Fibroblast of skin of back (primary cell): ENCODE measurements at places on chromosomes 7 and 10.
A peak's percentile ranks its signal among the peaks of the same experiment; 100 is the strongest.

- DNase-seq = no peak
Measured at GRCh38 chr10:74624501-74624900, 201.9 kb upstream of the KAT6B start.

- DNase-seq = peak; percentile 71
Measured at GRCh38 chr7:103031781-103032180, 42.8 kb downstream of the FBXL13 start.

DNA sequence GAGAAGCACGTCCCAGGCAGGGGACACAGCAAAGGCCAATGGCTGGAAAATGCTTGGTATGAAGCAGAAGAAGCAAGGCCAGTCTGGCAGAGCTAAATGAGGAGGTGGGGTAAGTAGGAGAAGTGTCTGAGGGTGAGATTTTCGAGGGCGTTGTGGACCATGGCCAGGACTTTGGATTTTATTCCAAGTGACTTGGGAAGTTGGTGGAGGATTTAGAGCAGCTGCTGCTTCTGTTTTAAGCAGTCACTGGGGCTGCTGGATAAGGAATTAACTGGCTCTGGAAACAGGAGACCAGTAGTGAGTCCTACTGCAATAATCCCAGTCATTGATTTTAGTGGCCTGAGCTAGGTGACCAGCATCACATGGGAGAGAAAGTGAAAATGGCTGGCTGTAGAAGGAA lies 67.6 kb upstream of the GSDME start:
- no peak for DNase-seq

GRCh38 chr10:128926711-128927110 lies 540.3 kb upstream of the MGMT start:
- DNase-seq = no peak

DNA sequence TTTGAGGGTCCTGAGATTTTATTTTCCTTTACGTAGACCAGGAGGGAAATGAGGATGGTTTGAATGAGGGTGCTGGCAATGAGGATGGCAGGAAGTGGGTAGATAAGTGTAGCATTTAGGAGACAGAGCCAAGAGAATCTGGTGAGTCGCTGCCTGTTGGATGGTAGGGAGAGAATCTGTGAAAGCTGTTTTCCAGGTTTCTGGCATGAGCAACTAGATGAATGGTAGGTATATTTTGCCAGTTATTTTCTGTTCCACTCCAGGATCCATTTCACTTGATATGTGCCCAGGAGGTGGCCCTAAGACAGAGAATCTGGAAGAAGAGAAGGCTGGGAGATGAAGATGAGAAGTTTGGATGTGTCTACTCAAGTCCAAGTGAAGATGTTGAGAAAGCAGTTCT lies 63.3 kb upstream of the VIPR2 start:
- no peak for DNase-seq

DNA sequence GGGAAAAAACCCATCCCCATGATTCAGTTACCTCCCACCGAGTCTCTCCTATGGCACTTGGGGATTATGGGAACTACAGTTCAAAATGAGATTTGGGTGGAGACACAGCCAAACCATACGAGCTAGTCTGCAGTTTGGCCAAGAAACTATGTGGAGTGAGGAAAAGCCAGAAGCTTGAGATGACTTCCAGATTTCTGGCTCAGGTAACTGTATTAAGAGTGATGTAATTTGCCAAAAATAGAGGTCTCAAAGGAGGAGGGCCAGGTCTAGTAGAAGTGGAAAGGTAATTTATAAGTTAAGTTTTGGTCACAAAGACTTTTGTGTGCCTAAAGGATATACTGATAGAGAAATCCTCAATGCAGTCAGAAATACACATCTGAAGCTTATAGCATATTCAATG lies 279.7 kb upstream of the MGMT start:
- no peak for DNase-seq

- no peak for DNase-seq
Measured at GRCh38 chr7:122056977-122057376, 87.1 kb downstream of the AASS start.

DNA sequence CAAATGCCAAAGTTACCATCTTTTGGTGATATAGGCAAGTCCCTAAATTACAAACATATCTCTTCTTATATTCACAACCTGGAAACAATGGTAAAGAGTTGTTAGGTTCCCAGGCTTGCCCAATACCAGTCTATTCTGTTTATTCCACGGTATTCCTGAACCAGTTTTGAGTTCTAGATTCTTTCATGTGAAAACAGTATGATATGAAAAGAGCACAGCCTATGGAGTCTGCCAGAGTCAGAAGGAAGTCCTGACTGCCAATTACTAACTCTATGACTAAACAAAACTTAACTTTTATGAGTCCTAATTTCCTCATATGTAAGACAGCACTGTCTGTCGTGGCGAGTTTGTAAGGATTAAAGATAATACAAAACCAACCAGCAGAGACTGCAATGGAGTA lies 5.6 kb downstream of the ABI1 start:
- DNase-seq = no peak

DNA sequence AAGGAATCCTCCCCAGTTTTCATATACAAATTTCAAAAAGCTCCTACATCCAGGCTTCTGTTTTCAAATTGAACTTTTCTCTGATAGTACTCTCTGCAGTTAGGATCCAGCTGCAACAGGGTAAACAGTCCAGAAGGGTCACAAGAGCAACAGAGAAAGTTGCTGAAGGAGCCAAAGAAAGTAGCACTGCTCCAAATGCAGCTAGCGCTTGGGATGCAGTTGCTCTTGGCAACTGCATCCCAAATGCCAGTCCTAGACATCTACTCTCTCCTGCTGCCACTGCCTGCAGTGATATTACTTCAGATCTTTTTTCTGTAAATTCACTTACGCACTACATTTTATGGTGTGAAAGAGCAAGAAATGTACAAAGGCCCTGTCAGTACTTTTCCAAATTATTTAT lies 14.6 kb downstream of the GPR37 start:
- no peak for DNase-seq

DNA sequence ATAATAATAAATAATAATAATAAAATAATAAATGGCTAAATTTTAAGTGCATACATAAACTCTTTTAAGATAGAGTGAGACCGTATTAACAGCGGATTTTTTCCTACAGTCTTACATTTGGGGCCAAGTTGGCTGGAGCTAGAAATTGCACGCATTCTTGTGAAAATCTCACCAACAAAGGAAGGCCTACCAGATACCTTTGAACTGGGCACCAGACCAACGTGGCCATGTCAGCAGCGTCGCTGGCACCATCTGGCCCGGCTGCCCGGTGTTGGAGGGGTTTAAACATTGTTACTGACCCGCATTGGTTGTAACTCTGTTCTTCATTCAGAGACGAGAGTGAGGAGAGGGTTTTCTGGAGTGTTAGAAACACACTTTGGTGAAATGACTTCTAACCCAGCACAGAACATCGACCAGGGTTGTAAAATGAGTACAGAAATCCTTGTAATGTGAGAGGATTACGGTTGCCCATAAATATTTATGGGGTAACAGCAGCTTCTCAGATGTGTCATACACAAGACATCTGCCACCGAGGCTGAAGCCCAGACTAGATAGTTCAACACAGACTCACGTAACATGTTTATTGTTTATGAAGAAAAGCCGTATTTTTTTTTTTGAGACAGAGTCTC lies 34.6 kb upstream of the UNCX start:
- DNase-seq = peak; percentile 57

DNA sequence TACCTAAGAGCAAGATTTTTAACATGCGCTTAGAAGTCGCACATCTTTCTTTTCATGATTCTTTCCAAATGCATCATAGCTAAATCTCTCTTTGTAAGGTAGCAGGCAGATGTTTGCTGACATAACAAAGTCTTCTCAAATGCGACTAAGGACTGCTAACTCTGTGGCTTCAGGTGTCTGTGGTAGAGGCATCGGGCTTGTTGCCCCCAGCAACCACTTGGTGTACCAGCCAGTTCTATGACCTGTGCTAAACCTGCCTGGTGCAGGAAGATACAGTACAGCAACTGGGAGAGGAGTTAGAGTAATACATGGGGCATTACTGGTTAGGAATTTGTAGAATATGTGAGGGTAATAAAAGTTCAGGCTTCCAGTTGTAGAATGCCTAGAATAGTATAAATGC lies 654.1 kb downstream of the NRG3 start:
- no peak for DNase-seq

- peak; percentile 65 for DNase-seq
Measured at GRCh38 chr10:124200011-124200410, 106.6 kb upstream of the CHST15 start.

- no peak for DNase-seq
Measured at GRCh38 chr10:26043469-26043868, 109.4 kb downstream of the MYO3A start.

GRCh38 chr7:84263106-84263505 lies 68.5 kb upstream of the SEMA3A start:
- DNase-seq = no peak

DNA sequence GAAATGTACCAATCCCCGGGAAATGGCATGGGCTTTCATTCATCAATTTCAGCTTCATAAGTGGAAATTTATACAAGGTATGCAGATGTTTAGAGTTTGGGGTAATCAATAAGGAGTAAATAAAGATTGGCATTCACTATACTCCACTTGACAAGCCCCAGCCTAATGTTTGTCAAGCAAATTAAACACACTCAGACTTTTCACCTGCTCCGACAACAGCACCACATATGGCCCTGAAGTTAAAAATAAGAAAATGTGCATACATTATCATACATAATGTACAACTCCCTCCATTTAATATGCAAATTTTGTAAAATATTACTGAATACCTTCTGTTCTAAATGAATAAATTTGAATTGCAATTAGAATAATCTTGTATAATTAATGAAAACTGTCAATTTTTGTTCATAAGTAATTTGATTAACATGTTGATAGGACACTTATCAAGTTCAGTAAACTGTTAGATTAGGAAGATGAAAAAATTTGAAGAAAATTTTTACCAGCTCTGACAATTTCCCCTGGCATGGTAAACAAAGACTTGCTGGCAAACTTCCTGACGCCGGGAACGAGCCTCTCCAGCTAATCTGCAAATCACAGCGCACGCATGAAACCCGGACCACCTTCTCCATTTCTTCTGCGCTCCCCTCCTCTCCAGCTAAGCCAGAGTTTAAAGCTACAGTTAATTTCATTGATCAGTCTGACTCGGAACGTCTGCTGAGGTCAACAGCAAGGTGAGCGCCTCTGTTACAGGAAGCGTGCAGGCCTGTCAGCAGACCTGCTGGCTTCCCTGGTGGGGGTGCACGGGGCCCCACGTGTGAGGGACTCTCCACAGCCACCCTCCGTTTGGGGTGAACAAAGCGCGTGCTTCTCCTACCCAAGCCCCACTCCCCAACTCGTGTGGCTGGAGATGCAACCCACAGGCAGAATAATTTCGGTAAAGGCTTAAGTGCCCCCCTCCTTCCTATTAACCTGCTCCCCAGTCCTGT lies 70.7 kb downstream of the EBF3 start:
- DNase-seq = no peak

GRCh38 chr10:95377950-95378349 lies 87.1 kb upstream of the PDLIM1 start:
- peak; percentile 12 for DNase-seq

DNA sequence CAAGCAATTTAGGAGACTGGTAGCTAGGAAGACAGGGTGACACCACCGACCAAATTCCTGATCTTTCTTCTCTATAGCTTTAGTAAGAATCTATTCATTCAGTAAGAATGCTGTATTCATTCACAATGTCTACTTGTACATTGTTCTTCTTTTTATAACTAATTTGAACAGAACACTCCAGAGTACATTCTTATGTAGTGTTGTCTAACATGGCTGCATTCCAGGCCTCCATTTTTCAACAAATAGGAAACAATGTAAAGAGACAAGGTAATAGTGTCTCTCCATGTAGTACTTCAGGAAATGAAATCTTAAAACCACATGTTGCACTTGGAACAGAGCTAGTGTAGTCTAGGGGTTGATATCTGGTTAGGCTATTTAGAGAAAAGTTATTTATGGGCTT lies 1.8 kb downstream of the VCL start:
- DNase-seq = peak; percentile 63

DNA sequence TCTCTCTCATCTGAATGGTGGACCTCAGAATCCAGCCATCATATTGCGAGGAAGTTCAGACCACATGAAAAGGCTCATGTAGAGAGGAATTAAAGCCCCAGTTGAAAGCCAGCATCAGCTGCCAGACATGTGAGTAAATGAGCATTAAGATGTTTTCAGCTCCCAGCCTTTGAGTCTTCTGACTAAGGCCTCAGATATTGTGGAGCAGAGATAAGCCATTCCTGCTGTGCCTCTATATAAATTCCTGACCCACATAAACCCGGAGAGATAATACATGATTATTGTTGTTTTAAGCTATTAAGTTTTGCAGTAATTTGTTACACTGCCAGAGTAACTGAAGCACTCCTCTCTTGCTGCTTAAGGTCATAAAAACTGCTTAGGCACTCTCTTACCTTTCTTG lies 14.6 kb downstream of the FAM149B1 start:
- peak; percentile 60 for DNase-seq

DNA sequence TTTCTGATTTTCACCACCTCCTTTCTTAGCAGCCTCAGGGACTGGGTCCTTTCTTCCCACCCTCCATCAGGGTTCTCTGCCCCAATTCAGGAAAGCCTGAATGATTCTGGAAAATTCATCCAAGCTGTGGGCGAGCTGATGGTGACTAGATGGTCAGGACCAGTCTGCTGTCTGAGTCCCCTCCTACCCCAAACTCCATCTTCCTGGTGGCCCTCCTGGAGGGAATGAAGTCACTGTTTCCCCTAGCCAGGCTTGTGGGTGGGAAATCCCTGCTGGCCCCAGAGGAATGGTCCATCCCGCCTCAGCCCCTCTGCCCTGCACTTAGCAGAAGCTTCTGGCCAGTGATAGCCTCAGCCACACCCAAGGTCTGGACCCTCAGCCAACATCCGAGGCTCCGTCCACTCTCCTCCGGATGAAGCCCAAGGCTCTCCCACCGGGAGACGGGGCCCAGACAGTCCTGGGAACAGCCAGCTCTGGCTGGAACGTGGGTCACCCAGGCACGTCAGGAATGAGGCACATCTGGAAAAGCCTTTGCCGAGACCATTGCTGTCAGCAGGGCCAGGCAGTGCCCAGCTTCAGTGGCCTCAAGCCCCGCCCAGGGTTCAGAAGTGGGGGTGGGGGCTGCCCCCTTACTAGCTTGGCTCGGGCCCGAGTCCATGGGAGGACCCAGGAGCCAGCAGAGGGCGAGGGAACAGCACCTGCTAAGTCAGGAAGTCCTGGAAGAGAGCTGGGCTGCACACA lies 4.0 kb upstream of the AQP1 start:
- DNase-seq = no peak

DNA sequence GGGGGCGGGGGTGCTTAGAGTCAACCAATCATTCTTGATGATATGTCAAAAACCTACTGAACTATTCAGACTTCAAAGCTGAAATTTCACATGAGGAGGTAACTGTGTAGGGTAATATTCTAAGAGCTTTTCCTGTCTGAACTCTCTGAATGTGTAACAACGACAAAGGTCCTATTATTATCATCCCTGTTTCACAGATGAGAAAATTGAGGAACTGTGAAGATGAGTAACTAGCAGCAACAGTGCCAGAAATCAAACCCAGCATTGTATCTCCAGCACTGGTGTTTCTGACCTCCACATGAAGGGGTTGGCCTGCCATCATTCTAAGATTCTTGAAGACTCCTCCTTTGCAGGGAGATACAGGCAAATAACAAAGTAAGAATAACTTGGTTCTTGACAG lies 294.7 kb upstream of the AOAH start:
- DNase-seq = no peak

- no peak for DNase-seq
Measured at GRCh38 chr7:74511345-74511744, 57.6 kb downstream of the GTF2IRD1 start.

- DNase-seq = no peak
Measured at GRCh38 chr7:75888464-75889222, 9.8 kb downstream of the RHBDD2 start.
